ENCODE measurements at places on chromosomes 1 and 21.

DNA sequence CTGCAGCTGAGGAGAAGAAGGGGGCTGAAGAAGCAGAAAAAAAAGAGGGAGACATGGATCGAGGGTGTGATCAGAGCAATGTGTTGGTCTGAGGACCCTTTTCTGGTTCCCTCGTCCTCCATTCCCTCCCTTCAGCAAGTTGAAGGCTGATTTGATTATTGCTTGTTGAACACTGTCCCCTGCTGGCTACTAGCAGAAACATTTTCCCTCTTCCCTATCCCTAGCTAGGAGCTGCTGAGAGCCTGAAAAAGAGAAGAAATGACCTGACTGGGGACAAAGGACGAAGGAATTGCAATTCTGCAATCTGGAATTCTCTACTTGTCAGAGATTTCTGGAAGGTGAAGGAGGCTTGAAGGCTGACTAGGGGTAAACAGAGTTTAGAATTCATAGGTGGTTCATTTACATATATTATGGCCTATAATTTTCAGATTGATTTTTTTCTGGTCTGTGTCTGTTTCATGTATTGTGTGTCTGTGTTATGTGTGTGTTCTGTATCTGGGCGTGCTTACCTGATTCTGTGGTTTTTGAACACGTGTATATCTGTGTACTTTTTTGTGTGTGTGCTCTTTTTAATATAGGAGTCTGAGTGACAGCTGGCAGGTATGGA, 9.8 kb downstream of the NHLH1 start:
- DNase-seq: no peak

- DNase-seq: peak; percentile 61
These were observed 71.0 kb upstream of the CSF3R start for GRCh38 chr1:36553591-36554322.

DNA sequence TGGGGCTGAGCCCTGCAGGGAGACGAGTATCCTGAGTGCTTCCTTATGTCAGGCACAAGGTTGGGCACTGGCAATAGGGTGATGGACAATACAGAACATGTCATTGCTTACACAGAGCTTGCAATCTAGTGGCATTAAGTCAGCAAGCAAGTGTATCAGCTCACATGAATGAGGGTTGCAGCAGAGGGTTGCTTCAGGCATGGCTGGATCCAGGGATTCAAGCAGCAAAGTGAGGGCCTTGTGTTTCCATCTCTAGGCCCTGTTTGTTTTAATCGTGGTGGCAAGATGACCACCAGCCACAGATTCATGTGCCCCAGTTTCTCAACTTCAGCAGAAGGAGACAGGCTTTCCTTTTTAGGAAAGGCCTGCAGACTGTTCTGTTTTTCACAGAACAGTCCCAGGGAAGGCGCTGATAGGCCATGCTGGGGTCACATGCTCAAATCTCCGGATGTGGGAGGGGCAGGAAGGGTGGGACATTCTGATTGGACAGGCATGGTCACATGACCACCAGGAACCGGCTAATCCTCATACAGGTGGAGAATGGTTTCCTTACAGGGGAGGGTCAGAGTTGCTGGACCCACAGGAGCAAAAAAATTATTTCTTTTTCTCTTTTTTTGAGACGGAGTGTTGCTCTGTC, 14.4 kb downstream of the PLOD1 start:
- no peak for DNase-seq

- peak; percentile 86 for DNase-seq
These were observed at the start of gene PITHD1 for GRCh38 chr1:23777979-23778814. Gene PITHD1, plus strand, starts transcription at chr1:23778418. Its CDS starts 98 bp downstream, at chr1:23778516.

DNA sequence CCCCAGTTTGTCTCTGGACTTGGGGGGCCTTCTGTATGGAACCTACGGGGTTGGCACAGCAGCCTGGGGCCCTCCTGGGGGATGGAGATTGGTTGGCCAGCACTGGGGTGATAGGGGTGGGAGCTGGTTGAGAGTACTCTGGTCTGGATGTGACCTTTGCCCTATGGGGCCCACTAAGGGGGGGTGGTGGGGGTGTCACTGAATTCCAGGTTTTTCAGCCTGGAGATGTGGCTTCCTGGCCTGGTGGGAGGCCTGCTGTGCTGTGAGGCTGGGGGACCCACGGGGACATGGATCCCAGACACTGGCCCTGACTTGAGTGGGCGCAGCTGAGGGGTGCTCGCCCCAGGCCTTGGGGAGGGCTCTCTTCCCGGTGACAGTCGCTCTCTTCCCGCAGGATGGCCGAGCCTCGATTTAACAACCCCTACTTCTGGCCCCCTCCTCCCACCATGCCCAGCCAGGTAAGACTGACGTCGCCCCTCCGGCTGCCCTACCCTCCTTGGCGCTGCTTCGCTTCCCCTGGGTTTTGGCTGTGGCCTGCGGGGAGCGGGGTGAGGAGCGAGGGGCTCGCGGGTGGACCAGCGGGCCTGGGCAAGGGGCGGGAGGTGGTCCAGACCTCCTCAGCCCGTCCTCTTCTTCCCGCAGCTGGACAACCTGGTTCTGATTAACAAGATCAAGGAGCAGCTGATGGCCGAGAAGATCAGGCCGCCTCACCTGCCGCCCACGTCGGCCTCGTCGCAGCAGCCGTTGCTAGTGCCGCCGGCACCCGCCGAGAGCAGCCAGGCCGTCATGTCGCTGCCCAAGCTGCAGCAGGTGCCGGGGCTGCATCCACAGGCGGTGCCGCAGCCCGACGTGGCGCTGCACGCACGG, 19.6 kb downstream of the ZNF362 start:
- DNase-seq: no peak

DNA sequence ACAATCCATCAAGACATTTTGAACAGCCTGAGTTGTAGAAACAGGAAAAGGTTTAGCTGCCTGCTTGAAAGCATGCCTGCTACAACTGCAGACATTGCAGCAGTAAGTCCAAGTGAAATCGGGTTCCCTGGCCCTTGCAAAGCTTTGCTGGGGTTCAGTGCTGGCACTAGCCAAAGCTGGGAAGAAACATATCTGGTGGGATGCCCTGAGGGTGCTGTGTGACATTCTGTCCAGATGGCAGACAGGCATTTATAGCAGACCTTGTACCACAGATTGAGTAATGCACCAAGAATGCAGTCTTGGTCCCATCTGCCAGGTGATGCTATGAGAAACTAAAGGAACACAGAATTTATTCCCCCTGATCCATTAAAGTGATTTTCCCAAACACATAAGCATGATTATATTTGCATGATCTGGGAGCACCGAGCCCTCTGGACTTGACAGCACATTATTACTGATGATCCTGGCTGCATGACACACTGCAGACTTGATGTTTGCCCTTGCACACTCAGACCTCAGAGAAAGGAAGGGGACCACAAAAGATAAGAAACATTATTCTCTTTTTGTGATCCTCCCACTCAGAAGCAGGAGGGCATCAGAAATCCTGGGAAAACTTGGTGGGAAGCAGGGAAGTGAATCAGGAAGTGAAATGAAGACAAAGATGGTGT, 223.7 kb upstream of the FAM78B start:
- DNase-seq: no peak

DNA sequence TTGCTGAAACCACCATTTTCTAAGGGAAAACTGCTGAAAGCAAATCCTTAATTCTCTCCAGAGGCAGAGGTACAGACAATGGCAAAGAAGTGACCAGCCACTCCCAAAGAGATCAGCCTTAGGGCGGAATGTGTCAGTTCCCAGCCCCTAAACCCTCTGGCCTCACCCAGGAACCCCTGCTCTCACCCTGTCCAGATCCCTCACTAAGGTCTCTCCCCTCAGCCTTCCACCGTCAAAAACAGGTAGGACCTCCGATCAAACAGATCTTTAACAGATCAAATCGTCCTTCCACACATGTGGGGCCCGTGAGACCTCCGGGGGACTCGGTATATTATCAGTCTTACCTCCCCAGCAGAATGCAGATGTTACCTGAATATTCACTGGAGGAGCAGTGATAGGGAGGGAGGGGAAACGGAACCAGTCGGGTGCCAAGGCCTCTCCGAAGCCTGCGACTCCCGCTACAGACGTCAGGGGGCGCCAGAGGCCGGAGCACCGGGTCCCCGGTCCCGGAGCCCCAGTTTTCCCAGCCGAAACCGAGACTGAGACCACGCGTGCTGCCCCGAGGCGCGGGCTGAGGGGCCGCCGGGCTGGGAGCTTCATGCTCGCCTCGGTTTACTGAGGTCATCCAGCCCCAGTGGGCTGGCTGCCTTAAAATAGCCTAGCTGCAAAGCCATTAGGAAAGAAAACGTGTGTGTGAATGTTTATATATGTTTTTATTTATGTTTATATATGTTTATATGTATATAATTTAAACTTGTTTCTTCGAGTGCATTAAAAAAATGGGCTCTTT, 23.6 kb downstream of the GPA33 start:
- DNase-seq: peak; percentile 78

GRCh38 chr1:223482766-223483165, 89.6 kb downstream of the CCDC185 start:
- no peak for DNase-seq

- DNase-seq: no peak
These were observed 24.2 kb downstream of the CCDC185 start for GRCh38 chr1:223417444-223417843.

GRCh38 chr1:174692313-174692712, 244.5 kb downstream of the GPR52 start:
- DNase-seq: no peak

DNA sequence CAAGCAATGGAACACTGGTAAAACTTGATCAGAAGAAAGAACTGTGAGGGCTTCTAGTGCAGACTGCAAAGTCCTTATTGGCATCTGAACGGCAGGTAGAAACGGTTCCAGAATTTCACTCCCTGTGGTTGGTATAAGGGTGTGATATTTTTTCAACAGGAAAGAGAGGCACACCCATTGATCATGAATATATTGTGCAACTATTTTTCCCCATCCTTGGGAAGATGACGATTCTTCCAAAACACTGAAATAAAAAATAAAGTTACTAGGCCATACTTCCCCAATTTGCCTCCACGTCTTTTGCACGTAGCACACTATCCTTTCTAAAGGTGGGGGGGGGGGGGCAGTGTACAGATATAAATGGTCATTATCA, 49.6 kb downstream of the TARBP1 start:
- no peak for DNase-seq

GRCh38 chr1:117622726-117623125, 16.9 kb downstream of the TENT5C start:
- DNase-seq: no peak

- no peak for DNase-seq
These were observed 163.3 kb downstream of the DHRS3 start for GRCh38 chr1:12454406-12455391.

DNA sequence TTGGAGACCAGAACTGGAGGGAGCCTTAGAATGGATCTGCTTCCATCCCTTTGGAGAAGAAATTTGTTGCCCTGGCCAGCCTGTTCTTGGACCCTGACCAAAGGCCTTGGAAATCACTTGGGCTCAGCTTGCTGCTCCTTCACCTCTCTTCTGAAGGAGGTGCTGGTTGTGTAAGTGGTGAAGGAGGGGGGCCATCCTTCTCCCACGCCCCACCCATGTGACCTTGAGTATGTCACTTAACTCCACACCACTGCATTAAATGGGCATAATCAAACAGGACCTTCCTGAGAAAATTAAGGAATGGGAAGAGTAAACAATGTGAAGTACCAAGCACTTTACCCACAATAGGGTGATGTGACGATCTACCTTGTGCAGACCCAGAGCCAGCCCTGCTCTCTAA, 68.3 kb upstream of the GJB5 start:
- no peak for DNase-seq

GRCh38 chr1:224779536-224779935, 149.9 kb upstream of the DNAH14 start:
- DNase-seq: no peak

GRCh38 chr1:11648732-11649158, 5.5 kb downstream of the FBXO2 start:
- DNase-seq: peak; percentile 41

DNA sequence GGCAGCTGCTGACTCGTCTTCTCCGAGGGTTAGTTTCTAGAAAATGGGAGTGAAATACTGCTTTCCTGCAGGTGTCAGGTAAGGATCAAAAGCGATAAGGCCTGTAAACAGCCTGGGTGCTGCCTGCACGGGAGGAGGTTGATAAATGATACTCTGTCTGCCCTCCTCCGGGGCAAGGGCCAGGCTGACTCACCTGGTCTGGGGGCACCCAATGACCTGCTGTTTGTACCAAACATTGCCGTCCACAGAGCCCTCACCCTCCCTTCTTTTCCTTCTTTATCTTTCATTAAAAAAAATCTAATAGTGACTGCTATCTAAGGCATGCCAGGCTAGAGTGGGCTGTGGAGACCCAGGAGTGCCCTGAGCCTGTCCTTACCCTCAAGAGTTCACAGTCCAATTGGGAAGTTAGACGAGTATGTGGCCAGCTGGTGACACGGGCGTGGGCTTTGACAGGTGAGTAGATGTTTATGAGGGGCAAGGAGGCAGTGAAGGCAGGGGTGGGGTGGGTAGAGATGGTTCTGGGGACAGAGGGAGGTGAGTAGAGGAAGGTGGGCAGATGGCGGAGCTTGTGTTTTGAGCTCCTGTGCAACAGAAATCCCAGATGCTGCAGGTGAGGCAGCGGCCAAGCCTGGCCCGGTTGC, 16.2 kb downstream of the EDN2 start:
- DNase-seq: no peak

DNA sequence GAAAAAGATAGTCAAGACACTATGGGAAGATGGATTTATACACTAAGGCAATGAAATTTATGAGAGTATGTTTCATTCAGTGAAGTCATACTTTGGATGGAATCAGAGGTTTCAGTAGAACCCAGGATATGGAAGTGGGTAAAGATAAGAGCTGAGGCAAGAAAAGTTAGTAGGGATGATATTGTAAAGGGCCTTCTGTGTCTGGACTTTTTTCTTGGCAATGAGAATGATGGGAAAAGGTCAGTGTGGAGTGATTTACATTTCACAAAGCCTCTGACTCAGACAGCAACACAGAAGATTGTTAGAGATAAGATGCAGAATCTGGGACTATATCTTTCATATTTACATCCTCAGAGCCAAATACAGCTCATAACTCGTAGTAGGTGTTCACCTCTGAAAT, 32.1 kb downstream of the SH3BGR start:
- no peak for DNase-seq

DNA sequence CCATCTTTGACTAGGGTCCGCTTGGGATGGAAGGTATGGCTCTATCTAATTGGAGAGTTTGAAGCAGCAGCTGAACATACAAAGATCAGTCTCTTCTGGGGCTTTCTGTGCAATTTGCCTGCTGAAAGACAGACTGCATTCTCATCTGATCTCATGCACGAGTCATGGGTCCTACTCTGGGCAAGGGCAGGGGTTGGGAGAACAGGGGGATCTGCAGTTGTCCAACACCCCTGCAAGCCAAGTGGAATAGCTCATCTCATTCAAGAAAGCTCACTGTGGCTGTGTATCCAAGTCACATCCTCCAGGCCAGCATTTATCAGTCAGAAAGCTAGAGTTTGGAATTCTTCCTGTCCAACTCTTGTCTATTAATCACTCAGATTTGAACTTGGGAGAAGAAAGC, 177.2 kb upstream of the C8B start:
- no peak for DNase-seq

DNA sequence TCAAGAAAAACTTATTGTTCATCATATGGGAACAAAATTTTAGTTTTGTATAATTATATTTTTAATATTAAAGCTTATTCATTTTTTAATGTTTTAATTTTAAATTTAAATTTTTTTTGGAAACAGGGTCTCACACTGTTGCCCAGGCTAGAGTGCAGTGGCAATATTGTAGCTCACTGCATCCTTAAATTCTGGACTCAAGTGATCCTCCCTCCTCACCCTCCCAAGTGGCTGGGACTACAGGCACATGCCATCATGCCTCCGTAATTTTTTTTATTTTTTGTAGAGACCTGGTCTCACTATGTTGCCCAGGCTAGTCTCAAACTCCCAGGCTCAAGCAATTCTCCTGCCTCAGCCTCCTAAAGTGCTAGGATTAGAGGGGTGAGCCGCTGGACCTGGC, 20.2 kb upstream of the FAM76A start:
- no peak for DNase-seq

GRCh38 chr1:195158091-195158490, 1450.1 kb downstream of the KCNT2 start:
- DNase-seq: no peak

- DNase-seq: no peak
These were observed 178.2 kb upstream of the SGIP1 start for GRCh38 chr1:66355756-66356155.

Data from activated T-cell treated with anti-CD3 and anti-CD28 coated beads for 48 hours (primary cell).